ENCODE measurements at places on chromosomes 5 and 9.

- no peak for DNase-seq
Measured at GRCh38 chr9:126456441-126457174, 130.0 kb downstream of the MVB12B start.

GRCh38 chr5:13591621-13592020 is 352.9 kb downstream of the DNAH5 start:
- peak; percentile 52 for DNase-seq

- DNase-seq: no peak
Measured at GRCh38 chr5:117380316-117380715, 805.7 kb upstream of the SEMA6A start.

DNA sequence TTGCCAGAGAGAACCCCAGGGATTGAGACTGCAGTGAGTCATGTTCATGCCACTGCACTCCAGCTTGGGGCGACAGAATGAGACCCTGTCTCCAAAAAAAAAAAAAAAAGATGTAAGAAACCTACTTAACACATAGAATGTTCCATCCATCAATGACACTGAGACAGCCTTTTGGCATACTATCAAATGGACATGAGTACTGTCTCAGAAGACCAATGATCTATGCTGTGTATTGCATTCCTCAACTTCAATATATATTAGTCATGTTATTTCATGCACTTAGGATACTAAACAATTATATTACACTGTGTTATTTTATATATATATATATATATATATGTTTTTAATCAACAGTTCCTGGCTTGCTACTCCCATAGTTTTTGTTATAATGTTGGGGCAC is 57.1 kb upstream of the ANKH start:
- no peak for DNase-seq

DNA sequence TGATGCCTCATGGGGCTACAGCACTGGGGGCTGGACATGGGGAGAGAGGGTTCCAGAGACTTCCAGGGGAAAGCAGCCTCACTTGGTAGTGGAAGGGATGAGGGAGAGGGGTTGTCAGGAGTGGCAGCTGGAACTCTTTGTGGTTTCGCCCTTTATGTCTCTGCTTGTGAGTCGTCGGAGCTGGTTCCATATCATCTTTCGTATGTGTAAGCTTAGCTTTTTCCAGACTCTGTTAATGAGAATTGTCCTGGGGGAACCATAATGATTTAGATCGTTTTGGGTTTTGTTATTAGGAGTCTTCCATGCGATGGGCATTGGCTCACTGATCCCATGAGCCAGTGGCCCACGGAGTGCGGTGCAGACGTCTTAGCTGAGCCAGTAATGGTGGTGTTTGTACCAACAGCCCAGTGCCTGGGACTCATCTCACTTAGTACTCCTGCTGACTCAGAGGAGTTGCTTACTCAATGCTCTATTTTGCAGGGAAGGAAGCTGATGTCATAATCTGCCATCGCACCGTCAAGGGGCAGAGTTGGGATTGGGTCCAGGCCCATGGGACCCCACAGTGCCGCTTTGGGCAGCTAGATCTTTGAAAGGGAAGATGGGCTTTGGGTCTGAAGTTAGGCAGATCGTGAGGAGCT is 48.5 kb downstream of the NEK6 start:
- peak; percentile 46 for DNase-seq

- DNase-seq: peak; percentile 64
Measured at GRCh38 chr5:133245191-133246052, 193.6 kb downstream of the HSPA4 start.

DNA sequence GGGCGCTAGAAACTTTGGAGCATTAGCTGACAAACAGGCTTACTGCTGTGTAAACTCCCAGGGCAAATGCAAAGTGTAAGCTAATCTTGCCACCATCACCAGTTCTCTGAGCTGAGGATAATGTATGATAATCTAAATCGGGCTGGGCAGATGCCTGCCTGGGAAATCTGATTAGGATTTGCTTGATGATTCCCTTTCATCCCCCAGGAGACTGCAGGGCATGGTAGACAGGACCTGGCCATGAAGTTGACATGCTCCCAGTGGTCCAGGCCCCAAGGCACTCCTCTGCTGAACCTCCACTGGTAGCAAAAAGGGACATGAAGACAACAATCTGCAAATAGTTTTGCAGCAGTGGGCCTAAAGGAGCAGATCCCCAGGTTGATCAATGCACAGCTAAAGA is 317.5 kb downstream of the SPOCK1 start:
- DNase-seq: no peak

DNA sequence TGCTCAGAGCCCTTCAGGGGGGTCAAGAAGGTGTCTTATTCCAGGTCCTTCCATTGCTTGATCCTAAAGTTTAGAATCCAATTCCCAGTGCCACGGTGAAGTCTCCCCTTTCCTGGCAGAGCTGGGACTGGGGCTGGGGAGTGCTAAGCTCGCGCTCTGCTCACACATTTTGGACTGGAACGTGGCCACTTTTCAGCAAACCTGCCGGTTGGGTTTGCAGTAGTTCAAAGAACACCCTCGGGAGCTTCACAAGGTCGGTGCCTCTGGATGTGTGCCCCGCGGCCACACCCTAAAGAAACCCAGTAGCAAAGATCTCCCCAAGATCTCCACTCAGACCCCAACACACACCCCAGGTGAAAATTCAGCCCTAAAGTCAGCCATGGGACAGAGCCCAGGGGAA is at the start of gene C9orf152:
C9orf152 (minus strand) TSS at position 129 of the 400 bp plus-strand sequence. CDS start 580 bp downstream, outside the sequence.
- no peak for DNase-seq

- DNase-seq: no peak
Measured at GRCh38 chr5:3854188-3854821, 258.7 kb downstream of the IRX1 start.

DNA sequence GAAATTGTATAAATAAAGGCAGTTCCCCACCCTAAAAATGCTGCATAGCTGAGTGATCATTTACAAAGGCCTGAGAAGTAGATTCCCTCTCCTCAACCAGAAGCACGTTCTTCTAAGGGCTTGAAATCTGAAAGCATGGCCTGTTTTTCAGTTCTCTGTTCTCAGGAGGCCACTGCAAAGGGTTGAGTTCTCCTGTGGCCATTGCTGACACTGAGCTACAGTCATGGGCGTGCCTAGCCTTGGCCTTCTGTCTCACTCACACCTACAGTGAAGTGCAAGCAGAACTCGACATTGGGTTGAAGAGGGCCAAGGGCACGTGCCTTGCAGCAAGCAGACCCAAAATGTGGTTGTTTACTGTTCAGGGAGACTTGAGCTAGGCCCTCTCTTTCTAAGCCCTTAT is 276.6 kb upstream of the VLDLR start:
- DNase-seq: no peak

DNA sequence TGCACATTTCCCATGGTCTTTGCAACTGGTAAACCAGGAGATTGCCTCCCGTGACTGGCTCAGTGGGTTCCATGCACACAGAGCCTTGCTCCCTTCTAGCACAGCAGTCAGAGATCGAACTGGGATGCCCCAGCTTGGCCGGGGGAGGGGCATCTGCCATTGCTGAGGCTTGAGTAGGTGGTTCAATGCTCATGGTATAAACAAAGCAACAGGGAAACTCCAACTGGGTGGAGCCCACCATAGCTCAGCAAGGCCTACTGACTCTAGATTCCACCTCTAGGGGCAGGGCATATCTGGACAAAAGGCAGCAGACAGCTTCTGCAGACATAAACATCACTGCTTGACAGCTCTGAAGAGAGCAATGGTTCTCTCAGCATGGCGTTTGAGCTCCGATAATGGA is 67.0 kb upstream of the PPP1R2B start:
- no peak for DNase-seq

GRCh38 chr5:51665251-51665593 is 282.0 kb downstream of the ISL1 start:
- DNase-seq: no peak

- DNase-seq: peak; percentile 18
Measured at GRCh38 chr9:136848393-136849037, 694 bp upstream of the PHPT1 start.

- no peak for DNase-seq
Measured at GRCh38 chr5:134411228-134411545, 494 bp downstream of the CDKN2AIPNL start.

GRCh38 chr9:27582794-27583193 is 9.5 kb upstream of the C9orf72 start:
- DNase-seq: no peak

DNA sequence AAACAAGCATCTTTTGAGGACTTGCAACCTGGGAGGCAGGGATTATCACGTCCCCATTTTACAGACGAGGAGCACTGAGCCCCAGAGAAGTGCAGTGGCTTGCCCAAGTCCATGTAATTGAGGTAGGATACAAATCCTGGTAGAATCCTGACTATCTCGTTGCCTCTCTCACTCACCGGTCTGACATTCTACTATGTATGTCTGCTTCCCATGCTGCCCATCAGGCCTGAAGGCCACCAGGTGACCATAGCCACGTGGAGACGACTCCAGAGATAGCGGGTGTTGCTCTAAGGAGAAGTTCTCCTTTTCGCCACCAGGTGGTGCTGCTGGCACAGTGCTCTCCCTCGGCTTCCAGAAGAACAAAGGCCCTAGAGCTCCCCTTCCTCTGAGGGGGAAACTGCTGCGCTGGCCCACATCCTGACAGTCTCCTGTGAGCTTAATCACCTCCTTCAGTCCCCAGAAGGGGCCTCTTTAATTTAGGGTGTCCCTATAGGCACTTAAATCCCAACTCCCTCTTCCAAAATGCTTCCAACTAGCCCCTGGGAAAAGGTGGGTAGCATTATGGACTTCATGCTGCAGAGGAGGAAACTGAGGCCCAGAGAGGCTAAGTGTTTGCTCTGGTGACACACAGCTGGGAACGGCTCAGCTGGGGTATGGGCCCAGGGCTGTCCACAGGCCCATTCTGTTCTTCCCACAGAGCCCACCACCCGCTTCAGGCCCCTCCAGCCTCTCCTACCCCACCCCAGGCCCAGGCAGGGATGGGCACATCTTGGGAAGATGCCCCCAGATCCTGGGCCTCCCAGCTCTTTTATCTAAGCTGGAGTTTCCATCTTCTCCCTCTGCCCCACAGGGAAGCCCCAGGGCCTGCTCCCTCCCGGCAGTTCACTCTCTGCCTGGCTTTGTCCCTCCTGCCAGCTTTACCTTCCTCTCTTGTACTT is 6.4 kb downstream of the SLC34A1 start:
- DNase-seq: peak; percentile 86

DNA sequence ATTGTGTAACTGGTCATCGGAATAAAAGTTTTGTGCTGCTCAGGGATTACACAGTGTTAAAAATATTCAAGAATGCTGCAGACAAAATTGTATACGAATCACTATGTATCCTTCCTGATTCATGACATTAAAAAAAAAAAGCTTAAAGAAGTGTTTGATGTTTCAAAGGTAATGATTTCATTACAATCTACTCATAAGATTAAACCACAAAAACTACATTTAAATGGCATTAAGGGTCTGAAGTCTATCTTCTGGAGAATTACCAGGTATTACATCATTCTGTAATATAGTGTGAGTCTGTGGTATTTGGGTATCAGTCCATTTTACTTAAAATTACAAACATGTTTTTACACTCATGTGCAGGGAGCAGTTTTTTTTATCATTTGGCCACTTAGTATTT is 324.4 kb downstream of the NDUFS4 start:
- no peak for DNase-seq

GRCh38 chr9:133427658-133428348 is 5.6 kb downstream of the ADAMTS13 start:
- DNase-seq: no peak

DNA sequence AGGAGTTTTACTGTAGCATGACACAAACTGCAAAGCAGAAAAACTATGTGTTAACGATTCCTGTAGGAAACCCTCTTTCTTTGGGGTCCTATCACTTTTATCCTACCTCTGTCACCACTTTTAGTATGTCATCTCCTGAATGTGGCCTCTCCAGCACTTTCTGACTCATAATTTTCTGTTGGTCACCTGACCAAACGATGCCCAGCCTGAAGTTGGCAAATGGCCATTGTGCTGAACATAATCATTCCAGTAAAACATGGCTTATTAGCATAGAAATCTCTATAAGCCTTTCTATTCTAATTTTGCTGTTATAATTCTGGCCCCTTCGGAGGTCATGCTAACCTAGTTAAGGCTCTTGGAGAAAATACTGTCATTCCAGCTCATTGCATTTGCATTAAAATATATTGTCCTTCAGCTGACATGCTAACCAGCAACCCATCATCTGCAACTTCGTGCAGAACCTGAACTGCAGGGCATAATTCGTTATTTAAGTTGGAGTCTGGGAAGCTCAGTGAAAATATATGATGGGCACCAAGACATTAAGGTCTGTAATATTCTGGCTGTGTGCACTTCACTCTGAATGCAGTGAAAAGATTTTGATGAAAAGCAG is 140.3 kb downstream of the NMUR2 start:
- DNase-seq: no peak

GRCh38 chr9:95029288-95029687 is 288.2 kb downstream of the FANCC start:
- no peak for DNase-seq

- DNase-seq: no peak
Measured at GRCh38 chr5:121019106-121019505, 555.0 kb downstream of the PRR16 start.

GRCh38 chr5:18395126-18396110 is 761.2 kb downstream of the TAF11L14 start:
- DNase-seq: no peak

- no peak for DNase-seq
Measured at GRCh38 chr5:57437976-57438805, 44.4 kb downstream of the ACTBL2 start.

DNA sequence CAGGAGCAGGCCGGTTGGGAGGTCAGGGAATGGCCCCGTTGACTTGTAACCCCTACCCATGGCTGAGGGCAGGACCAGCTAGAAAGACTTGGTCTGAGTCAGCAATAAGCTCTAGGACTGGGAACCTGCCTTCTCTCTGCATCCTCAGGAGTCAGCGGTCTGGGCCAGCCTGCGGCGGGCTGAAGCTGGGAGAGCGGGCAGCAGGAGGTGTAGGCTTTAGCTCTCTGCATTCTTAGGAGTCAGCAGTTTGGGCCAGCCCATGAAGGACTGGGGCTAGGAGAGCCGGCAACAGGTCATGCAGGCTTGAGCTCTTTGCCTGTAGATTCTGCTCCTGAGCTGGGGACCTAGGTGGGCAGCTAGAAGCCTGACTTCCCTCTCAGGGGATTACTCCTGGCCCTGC is 6.4 kb upstream of the SMIM32 start:
- DNase-seq: no peak

DNA sequence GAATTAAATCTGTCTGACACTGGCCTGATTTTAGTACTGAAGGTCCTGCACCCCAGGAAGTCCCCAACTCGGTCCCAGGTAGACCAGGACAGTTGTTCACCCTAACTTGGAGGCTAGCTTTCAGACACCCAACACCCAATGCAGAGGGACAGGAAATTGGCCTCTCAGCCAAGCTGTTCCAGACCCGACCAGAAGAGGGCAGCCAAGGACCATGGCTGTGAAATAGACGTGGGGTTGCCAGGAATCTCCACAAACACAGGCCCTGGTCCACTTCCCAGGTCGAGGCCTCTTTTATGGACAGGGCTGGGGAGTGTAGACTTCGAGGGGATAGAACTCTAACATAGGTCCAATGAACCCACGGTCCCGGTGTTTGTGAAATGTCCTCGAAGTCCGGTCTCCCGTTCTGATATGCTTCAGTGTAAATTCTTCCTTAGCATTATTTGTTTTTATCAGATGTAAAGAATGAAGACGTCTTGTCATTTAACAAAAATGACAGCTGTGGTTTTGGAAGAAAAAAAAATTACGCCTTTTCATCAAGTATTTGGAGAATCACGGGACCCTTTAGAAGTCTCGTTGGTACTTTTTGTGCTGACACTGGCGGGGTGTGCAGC is 260.3 kb upstream of the ADAMTS16 start:
- DNase-seq: peak; percentile 55

GRCh38 chr9:8924562-8924961 is 1125.0 kb upstream of the DMAC1 start:
- DNase-seq: no peak

GRCh38 chr5:19713740-19714139 is 274.3 kb downstream of the CDH18 start:
- no peak for DNase-seq
